Hematopoietic multipotent progenitor cell treated with erythropoietin and hydrocortisone succinate and interleukin-3 and kit ligand, for 8 days (in vitro differentiated cells): ENCODE measurements at places on chromosomes 7 and 10.
A peak's percentile ranks its signal among the peaks of the same experiment; 100 is the strongest.

DNA sequence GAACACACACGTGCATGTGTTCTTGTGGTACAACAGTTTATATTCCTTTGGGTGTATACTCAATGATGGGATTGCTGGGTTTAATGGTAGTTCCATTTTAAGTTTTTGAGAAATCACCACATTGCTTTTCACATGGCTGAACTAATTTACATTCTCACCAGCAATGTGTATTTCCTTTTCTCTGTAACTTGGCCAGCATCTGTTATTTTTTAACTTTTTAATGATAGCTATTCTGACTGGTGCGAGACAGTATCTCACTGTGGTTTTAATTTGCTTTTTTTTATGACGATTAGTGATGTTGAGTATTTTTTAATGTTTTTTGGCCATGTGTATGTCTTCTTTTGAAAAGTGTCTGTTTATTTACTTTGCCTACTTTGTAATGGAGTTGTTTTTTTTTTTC lies 256.6 kb downstream of the ZWINT start:
- no peak for DNase-seq

DNA sequence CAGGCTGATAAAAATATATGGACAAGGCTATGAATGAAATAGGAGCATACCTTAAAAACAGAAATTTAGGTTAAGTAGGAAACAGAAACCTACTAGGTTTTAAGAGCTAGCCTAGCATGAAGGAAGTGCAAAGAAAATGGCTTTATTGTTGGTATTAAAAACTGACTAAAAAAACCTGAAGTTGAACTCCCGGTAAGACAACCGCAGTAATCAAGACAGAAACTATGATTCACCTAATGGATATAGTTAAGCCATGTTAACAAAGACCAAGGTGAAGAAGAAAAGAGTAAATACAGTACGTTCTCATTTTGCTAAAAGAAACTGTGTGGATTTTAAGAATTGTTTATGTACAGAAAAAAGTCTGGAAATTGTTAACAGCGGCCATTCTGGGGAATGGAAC lies 2.5 kb downstream of the RTKN2 start:
- no peak for DNase-seq

GRCh38 chr10:48948470-48949037 lies 8.9 kb upstream of the LRRC18 start:
- DNase-seq, result no peak

- DNase-seq, result peak; percentile 56
Observed at GRCh38 chr10:124743191-124744101, 732 bp downstream of the FAM53B start.

DNA sequence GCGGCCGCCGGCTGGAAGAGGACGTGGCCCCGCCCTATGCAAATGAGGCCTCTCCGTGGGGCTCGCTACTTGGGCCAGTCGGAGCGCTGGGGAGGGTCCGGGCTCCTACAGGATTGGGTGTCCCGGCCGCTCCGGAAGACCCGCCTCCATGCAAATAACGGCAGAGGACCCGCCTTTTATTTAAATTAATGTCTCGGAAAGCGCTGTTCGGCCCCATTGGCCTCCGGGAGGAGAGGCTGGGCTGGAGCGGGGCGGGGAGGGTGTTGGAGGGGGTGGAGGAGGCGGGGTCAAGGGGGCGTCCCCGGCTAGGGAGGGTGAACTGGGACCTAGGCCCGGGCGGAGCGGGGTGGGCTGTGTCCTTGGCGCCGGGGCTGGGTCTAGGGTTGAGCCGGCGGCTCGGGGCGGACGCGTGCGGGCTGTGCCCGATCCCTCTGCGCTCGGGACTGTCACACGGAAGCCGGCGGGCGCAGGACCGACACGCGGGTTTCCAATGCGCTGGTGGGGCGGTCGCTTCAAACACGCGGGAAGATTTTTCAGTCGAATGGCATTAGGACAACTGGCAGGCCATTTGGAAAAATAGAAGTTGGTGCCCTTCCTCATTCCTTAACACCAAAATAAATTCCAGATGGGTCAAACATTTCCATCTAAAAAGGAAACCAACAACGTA lies 344 bp upstream of the POLM start:
- DNase-seq, result peak; percentile 99

DNA sequence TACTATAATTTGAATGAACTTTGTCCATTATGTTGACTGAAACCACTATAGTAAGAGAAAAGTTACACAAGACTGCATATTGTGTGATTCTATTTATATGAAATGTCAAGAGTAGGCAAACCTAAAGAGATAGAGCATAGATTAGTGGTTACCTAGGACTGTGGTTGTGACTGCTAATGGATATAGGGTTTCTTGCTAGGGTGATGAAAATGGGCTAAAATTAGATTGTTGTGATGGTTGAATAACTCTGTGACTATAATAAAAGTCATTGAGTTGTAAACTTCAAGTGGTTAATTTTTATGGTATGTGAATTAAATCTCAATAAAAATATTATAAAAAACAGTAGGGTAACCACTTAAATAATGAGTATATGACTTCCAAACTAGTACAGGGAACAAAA lies 142.9 kb upstream of the AHR start:
- no peak for DNase-seq

GRCh38 chr7:71633551-71634008 lies 501.6 kb downstream of the GALNT17 start:
- no peak for DNase-seq

- DNase-seq, result no peak
Observed at GRCh38 chr7:2710286-2710655, 22.3 kb downstream of the AMZ1 start.

GRCh38 chr7:141483044-141483443 lies 68.2 kb upstream of the AGK start:
- no peak for DNase-seq

DNA sequence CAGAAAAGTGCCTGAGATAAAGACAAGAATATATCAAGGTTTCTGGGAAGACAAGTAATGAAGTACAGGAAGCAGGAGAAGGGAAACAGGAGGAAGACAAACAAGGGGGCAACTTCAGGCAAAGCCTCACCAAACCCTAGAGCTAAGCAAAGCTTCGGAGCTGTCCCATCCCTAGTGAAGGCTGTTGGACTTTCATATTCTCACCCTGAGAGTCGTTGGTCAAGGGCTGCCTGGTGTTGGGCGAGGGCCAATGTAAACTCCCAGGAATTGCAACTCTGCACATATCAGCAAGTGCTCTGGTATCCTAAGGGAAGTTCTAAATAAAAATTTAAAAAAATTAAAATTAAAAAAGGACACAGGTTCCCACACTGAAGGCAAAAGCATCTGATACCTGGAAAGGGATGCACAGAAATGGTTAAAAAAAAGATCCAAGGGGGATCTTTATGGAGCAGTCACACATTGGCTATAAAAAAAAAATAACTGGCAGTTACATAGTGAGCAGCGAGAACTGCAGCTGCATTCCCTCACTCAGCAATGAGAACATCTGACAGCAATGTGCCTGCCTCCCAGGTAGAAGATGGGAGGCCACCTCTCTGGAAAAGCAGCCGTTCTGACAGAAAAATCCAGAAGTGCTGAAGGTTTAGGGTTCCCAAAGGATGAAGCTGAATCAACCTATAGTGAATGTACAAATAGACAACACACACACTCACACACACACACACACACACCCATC lies 304.7 kb downstream of the WDR11 start:
- DNase-seq, result no peak

DNA sequence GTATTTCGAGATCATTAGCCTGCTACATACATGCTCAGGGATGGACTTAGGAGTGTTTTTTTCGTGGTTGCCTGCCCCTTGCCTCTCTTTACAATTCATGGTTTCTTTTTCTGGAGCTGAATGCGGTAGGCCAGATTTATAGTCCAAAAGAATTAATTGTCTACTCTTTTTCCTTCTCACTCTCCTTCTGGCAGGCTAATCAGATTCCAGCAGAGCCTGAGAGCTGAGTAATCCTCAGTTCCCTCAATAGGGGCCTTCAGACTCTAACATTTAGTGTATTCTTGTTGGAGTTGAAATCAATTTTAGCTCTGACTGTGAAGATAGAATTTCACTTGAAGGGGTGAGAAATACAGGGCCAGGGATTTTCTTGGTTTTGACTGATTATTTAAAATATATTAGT lies 16.4 kb downstream of the SORCS3 start:
- no peak for DNase-seq

DNA sequence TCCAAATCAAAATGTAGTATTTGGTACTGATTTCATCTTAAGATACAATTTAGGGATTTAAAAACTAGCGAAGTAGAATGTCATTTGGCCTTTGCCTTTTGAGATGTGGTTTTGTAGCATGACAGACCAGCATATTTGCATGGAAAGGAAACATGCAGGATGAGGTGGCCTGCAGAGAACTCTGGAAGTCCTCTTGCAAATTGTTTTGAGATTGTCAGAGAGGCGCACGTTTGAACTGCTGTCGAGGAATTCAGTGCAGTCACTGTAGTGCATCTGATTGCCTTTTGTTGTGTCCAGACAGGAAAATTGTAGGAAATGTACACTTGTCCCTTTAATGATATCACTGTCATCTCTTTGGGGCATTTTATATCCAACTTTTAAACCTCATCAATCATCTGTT lies 136.7 kb downstream of the CELF2 start:
- no peak for DNase-seq

DNA sequence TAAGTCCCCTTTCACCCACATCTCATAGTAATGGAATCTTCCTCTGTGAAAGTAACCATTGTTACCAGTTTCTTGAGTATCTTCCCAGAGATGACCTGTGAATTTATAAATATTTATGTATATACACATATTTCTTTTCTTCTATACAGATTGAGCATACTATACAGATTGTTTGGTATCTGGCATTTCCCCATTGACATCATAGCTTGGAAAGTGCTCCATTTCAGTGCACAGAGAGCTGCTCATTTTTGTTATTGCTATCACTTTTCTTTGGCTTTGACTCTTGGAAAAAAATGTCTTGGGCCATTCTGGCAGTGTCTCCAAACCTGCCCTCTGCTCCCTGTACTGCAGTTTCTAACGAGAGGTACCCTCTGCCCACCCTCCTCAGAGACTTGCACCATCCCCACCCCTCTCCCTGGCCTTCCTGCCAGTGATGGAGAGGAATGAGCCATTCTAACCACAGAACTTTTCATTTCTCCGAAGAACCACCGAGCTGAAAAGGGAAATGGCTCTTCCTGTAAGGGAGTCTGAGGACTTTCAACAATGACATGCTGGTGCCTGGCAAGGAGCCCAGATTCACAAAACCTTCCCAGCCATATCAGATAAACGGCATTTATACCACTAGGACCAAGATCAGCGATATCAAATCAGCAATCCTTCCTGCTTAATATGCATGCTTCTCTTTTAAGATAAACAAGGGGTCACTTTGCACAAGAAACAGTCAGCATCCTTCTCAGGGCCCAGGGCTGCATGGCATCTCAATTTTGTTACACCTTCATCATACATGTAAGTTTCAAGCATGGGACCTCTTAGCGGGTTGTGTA lies 19.7 kb upstream of the CCSER2 start:
- peak; percentile 47 for DNase-seq

DNA sequence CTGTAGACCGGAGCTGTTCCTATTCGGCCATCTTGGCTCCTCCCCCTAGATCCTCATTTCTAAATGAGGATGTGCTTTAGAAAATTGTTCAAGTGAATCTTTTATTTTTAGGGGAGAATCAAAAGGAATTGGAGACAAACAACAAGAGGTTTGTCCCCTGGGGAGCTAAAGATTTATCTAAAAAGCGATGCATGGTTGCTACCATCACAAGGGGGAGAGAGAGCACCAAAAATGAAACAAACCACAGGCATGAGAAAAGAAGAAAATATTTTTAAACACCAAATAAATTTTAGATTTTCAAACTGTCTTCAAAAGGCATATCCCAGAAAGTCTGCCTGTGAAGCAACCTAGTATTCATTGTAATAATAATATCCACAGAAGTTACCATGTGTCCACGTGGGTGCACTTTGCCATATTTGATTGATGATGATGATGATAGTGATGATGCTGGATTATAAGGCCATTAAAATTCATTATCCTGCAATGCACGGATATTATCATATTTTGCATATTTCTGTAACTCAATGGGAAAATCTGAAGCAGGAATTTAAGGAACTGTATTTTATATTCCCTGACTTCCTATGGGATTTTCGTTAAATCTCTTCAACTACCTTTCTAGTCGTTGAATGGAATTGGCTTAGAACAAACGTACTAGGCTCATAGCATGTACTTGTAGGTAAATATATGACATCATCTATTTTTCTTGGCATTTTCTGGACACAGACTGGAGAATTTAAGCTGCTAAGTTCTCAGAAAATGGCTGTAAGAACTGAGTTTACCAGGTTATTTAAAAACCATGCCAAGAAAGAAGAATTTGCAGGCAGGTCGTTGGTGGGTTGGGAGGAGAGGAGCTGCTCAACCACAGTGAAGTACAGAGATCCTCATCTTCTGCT lies 171.6 kb downstream of the WDR37 start:
- no peak for DNase-seq

- DNase-seq, result no peak
Observed at GRCh38 chr7:135246191-135246825, 12.7 kb downstream of the STRA8 start.

DNA sequence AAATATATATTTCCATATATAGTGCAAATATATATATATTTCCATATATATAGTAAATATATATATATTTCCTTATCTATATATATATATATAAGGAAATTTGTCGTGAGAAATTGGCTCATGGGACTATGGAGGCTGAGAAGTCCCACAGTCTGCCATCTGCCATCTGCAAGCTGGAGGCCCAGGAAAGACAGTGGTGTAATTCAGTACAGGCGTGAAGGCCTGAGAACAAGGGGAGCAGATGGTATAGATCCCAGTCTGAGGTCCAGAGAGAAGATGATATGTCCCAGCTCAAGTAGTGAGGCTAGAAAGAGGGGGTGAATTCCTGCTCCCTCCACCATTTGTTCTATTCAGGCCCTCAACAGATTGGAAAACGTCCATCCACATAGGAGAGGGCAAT lies 78.9 kb downstream of the MTPN start:
- DNase-seq, result no peak

- no peak for DNase-seq
Observed at GRCh38 chr10:14499601-14499904, 168.8 kb upstream of the FRMD4A start.

DNA sequence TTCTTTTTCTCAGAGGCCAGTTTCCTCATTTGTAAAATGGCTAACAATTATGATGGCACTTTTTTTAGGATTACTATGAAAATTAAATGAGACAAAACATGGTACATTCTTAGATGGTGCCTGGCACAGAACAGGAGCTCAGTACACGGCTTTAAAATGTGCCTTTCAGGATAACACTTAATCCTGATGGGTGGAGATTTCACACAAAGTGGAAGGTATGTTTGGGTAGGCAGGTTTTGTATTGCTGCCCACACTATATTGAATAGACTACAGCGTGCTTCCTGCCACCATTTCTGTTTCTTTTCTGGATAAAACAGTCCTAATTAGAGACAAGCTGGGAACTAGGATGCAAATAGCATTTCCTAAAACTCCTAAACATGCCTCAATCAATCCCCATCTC lies 22.0 kb upstream of the IMPDH1 start:
- DNase-seq, result no peak
